IPS DF 19.7 (cell line): ENCODE measurements at places on chromosomes 11 and 22.

- DNase-seq = no peak
Measured at GRCh38 chr11:19651653-19652052, 61.0 kb upstream of the NAV2 start.

GRCh38 chr11:18615628-18616392 is 16.2 kb downstream of the MISFA start:
- no peak for DNase-seq

- DNase-seq = no peak
Measured at GRCh38 chr11:75233754-75234172, 6.8 kb upstream of the TPBGL start.

GRCh38 chr22:23109441-23109978 is 32.3 kb downstream of the RSPH14 start:
- no peak for DNase-seq

- DNase-seq = no peak
Measured at GRCh38 chr11:57354699-57355098, 16.5 kb downstream of the P2RX3 start.

GRCh38 chr11:14872032-14872431 is 20.0 kb downstream of the CYP2R1 start:
- no peak for DNase-seq

DNA sequence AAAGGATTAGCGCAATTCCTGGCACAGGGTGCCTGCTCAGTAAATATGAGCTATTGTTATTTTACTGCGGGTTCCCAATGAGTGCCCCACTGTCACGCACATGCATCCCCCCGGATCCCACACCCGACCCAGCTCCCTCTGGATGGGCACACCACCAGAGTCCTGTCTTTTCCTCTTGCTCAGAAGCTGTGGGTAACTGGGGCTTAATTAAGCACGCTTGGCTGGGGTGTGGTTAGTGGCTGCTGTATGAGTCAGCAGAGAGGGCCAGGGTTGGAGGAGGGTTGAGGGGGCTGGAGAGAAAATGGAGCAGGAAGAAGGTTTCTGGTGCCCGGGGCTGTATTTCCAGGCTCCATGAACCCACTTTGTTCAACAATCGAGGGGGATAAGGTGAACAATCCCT is 30.3 kb upstream of the NECTIN1 start:
- no peak for DNase-seq

- DNase-seq = no peak
Measured at GRCh38 chr22:21823740-21824444, 43.6 kb downstream of the MAPK1 start.

DNA sequence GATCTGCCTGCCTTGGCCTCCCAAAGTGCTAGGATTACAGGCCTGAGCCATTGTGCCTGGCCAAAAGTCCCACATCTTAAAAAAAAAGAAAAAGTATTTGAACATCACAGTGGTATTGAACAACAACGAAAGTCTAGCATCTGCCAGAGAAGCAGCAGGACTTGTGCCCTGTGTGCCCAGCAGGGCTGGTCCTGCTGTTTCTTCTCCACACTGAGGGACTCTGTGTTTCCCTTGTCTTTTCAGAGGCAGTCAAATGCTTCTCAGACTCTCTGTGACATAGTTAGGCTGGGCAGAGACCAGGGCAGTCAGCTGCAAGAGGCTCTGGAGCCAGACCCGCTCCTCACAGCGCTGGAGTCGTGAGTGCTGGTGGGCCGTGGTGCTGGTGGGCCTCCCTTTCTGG is 56.2 kb downstream of the SBF1 start:
- DNase-seq = no peak

DNA sequence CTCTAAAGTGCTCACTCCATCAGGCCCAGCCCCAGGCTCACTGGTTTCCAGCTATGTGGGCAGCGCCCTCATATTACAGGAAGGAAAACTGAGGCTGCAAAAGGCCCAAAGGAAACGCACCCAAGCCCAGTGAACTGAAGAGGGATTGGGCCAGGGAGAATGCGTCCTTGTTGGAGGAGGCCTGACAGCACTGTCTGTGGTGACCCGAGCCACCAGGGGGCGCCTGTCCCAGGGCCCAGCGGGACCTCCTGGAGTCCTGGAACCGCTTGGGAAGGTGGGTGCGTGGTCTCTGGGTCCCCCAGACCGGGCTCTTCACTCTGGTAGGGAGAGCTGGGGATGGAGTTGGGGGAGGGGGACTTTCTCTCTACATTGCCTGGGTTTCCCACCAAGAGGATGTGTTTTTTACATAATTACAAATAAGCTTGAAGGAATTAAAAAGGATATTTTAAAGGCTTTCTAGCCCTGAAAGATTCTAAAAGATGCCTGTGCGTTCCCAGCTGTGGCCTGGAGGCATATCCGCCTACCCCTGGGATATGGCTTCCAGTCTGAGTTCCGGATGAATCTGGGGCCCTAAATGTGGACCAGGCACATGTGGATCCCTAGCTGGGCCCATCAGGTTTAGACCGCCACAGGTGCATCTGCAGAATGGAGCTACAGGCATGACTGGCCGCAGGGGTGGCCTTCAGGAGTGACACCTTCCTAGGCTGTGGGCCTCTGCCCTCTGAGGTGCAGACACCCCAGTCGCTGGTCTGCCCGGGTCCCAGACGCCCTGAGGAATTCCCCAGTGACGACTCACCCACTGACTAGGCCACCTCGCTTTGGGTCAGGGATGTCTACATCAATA is 4.2 kb downstream of the SPI1 start:
- peak; percentile 40 for DNase-seq

- no peak for DNase-seq
Measured at GRCh38 chr11:71341596-71341995, 89.2 kb upstream of the SHANK2 start.

DNA sequence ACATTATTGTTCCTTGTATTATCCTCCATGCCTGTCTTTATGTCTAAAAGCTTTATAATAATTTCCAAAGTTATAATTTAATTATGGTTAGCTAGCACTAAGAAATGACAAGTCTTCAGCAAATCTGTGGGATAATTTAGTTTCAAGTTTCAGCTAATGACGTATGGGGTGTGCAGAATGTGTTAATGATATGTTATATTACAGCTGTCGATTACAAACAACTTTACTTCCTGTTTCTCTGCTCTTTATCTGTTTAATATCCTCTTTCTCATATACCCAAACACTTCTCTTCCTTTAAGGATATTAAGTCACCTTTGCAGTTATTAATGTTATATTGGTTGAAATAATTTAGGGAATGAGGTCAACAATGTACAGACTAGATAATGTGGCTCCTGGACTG is 161.8 kb downstream of the CASP12 start:
- no peak for DNase-seq

DNA sequence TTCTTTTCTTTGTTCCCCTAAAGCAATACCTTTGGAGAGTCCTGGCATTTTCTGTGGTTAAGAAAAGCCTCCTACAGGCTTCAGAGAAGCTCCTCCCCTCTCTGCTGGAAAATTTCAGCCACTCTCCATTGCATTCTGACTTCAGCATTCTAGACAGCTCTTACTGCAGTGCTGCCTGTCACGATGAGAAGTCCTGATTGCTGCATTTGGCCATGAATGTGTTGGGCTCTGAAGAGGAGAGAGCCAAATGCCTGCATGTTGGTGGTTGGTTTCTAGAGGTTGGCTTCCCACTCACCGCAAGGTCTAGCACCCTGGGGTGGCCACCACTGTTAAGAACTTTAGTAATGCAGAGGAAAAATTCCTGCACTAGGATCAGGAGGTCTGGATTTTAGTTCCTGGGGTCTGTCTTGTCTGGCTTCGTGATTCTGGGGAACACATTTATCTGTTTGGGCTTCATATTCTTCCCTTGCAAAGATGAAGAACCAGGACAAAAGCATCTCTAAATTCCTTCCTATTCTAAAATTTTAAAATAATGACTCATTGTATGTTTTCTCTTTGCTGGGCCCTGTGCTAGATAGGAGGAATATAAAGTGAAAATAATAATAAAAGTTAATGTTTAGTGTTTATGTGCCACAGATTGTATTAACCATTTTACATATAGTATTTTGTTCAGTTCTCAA is 38.1 kb downstream of the COA4 start:
- peak; percentile 17 for DNase-seq

- no peak for DNase-seq
Measured at GRCh38 chr11:104663190-104664140, 234.8 kb downstream of the CASP12 start.

DNA sequence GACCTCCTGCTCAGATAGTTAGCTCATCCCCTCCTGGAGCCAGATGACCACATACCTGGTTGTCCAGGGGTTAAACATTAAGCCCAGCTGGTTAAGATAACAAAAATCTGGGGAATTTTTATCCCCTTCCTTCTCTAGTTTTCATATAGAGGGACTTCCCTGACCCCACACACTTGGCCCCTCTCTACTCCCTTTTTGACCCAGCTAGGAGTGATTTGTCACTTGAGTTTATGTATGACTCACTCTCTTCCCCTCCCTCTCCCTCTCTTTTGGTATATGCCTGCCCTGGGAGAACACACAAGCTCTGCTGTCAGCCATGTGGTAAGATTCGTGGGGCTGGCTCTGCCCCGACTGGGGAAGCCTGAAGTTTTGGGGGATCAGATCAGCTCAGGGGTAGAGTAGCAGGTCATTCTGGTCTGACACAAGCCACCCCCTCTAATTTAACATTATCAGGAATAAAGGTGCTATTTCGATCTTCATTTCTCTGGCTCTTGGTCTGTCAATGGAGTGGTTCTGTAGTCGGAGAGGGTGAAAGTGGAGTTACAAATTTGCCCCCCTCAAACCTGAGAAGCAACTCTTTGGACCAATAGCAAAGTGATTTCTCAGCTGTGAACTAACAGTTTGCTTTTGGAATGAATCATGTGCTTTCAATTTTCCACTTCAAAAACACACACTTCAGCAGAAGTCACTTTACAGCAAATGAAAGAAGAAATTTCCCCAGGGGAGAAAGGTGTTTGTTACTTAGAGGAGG is 415.3 kb upstream of the CADM1 start:
- DNase-seq = no peak

DNA sequence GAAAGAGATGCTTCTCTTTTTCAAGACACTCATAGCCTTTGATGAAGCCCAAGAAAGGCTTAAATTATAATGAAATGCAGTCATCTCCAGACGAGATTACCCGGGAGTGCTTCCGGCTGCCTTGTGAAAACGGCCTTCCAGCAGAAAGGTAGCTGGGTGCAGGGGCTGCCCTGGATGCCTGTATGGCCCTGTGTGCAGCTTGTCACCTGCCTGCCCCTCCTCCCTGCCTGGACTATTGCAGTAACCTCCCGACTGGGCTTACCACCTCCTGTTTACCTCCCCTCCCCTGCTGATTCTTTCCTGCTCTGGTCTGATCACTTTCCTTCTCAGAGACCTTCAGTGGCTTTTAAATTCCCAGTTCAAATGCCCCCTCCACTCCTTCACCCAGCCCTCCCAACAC is 126.4 kb upstream of the SYT13 start:
- no peak for DNase-seq
